Stimulated activated CD8-positive, alpha-beta memory T cell treated with anti-CD3 and anti-CD28 coated beads, Interleukin-12 subunit alpha, Interleukin-12 subunit beta, amount 100 ng/mL, for 4 hours (primary cell): ENCODE measurements at places on chromosomes 3 and 15.

GRCh38 chr3:13046569-13047274 lies 26.5 kb downstream of the IQSEC1 start:
- DNase-seq: no peak

DNA sequence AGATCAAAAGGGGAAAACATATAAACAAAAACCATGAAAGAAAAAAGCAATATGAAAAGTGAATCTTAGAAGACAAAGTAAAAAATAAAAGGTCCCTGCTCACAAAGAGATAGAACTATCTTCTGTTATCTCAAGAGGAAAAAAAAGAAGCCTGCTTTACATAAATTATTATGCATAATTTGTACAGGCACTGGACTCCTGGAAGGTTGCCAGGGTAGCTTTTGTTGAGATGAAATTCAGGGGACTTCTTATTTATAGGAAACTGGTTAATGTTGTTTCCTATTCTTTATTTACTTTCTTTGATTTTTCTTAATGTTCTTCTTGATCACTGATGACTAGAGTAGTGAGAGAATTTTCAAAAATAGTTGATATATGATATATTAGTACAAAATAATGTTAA lies 66.9 kb downstream of the PPM1L start:
- DNase-seq: no peak

DNA sequence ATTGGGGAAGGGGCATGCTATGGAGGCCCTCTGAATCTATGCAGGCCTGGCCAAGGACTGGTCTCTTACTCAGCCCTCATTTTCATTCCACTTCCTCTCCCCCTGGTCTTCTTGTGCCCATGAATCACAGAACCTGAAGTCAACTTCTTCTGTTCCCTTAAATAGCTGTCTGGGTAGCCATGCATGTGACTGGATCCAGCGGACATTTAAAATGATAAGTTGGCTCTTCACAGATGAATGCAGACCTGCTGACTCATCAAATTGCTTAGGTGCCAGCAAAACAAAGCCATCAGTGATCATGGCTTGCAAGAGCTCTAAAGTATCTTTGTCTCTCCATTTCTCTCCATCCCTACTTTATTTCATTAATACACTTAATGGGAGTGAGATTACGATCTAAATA lies 90.1 kb upstream of the CADPS start:
- DNase-seq: no peak

DNA sequence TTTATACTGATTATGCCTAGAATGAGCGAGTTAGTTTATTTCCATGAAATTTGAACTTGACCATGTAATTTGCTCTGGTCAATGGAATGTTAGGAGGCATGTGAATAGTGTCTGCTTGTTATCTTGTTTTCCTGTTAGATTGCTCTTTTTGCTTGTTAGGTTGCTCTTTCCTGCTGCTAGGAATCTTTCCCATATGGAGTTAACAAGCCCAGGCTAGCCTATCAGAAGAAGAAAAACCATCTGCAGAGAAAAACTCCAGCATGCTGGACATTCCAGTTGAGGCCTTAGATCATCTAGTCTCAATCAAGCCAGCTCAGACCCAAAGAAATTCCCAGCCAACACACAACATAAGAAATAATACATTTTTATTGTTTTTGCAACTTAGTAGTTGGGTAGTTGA lies 470.2 kb upstream of the AGTR1 start:
- no peak for DNase-seq

- DNase-seq: no peak
These were observed 4.8 kb upstream of the EPHB3 start for GRCh38 chr3:184556582-184557347.

DNA sequence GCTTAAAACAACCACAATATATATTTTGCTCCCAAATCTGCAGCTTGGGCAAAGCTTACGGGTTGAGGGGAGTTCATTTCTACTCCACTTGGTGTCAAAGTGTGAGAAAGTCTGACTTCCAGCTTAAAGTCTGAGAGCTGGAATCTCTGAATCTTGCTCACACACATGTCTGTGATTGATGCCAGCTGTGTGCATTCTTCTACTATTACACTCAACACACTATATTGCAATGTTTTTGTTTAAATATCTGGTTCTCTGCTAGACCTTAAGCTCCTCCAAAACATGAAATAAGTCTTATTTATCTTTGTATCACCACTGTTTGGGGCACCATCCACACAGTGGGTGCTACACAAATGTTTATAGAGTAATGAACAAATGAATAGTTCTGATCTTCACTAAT lies 36.7 kb upstream of the SECISBP2L start:
- no peak for DNase-seq

GRCh38 chr3:115790759-115791158 lies 167.4 kb downstream of the GAP43 start:
- peak; percentile 27 for DNase-seq

GRCh38 chr3:142152384-142152783 lies 3.0 kb upstream of the TFDP2 start:
- DNase-seq: no peak

DNA sequence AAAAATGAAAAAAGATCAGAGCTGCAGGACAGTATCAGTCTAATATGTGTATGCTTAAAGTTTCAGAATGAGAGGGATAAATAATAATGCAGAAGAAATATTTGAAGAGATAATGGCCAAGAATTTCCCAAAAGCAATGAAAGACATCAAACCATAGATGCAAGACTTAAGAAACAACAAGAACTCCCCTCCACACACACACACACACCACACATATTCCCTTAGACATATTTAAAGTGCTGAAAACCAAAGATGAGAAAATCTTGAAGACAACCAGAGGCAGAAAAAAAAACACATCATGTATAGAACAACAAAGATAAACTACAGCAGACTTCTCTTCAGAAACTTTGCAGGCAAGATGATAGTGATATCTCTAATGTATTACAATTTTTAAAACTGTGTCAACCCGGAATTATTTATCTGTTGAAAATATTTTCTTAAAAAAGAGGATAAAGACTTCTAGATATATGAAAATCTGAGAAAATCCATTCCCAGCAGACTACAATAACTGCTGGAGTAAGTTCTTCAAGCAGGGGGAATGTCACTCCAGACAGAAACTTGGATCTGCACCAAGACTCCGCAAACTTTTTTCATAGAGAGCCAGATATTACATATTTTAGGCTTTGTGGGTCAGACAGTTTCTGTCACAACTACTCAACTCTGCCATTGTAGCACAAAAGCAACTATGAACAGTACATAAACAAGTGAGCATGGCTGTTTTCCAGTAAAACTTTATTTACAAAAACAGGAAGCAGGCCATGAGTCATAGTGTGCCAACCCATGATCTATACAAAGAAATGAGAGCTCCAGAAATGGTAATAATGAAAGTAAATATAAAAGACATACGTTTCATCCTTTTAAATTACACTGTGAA lies 223.4 kb upstream of the CGNL1 start:
- DNase-seq: no peak

DNA sequence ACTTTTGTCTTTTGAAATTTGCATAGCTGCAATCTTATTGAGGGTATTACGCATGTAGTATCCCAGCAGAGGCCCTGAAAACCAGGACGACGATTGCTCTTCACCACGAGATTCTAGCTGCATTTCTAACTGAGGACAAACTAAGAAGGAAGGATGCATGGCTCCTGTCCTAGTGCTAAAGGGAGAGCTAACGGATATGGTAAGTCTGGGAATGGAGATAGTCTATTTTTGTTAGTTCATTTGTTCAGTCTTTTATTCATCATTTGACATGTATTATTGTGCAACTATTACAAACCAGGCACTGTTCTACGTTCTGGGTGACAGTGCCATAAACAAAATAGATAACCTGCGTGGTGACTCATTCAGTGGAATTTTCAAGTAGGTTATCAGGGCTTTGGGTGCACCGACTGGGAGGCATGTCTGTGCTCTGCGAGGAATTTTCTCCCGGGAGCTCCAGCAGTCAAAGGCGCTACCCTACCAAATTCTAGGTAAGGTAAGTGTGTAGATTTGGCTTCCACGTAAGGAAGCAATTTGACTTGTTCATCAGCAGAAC lies 51.9 kb upstream of the ETV5 start:
- no peak for DNase-seq

- DNase-seq: no peak
These were observed 2.2 kb downstream of the FOXB1 start for GRCh38 chr15:60006203-60006862.

DNA sequence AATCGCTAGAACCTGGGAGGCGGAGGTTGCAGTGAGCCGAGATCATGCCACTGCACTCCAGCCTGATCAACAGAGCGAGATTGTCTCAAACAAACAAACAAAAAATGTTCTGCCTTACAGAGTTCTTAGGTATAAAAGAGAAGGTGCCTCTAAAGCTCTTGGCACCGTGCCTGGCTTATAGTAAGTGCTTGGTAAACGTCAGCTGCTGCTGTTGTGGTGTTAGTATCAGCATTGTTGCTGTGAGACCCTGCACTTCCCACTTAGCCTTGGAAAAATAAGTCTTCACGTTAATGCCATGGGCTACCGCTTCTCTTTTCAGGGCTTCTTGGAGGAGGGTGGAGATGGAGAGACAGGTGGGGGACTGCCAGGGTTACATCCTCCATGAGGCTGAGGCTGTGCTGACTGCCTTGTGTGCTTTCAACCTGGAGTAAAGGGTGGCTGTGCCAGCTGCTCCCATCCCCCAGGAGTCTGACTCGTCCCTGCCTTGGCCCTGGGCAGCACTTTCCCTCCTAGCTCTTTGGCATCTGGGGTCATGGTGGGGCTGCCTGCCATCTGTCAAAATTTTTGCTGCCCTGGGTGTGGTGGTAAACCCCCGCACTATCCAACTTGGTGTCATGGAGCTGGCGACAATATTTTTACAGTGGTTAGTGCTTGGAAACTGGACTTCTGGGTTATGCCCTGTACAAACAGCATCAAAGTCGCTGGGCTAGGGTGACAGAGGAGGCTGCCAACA lies 17.8 kb downstream of the FLNB start:
- DNase-seq: no peak

DNA sequence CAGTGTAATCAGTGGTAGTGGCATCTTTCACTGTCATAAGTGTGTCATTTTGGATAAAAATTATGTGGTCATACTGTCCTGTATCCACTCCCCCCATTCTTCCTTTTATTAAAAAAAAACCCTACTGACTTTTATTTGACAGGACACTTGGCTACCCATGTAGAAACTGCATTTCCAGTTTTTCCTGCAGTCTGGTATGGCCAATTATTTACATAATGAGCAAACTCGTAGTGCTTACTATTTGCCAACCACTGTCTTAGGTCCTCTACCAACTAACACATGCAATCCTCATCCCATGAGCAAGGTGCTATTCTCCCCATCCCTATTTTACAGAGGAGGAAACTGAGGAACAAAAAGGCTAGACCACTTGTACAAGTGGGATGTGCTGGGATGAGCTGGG lies 129.1 kb downstream of the MECOM start:
- no peak for DNase-seq

DNA sequence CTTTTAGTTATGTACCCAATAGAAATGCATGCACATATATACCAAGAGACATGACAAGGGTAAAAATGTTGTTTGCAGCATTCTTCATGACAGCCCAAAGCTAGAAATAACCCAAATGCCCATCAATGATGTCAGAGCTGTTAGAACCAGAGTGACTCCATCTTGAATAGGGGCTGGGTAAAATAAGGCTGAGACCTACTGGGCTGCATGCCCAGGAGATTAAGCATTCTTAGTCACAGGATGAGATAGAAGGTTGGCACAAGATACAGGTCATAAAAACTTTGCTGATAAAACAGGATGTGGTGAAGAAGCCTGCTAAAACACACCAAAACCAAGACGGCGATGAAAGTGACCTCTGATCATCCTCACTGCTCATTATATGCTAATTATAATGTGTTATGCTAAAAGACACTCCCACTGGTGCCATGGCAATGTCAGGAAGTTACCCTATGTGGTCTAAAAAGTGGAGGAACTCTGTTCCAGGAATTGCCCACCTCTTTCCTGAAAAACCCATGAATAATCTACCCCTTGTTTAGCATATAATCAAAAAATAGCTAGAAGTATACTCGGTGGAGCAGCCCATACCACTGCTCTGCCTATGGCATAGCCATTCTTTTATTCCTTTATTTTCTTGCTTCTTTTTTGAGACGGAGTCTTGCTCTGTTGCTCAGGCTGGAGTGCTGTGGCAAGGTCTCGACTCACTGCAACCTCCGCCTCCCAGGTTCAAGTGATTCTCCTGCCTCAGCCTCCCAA lies 32.9 kb downstream of the ZBTB11 start:
- no peak for DNase-seq

- no peak for DNase-seq
These were observed 176.1 kb upstream of the THBS1 start for GRCh38 chr15:39404767-39405181.

GRCh38 chr15:81809543-81809942 lies 236.3 kb downstream of the MEX3B start:
- DNase-seq: no peak

DNA sequence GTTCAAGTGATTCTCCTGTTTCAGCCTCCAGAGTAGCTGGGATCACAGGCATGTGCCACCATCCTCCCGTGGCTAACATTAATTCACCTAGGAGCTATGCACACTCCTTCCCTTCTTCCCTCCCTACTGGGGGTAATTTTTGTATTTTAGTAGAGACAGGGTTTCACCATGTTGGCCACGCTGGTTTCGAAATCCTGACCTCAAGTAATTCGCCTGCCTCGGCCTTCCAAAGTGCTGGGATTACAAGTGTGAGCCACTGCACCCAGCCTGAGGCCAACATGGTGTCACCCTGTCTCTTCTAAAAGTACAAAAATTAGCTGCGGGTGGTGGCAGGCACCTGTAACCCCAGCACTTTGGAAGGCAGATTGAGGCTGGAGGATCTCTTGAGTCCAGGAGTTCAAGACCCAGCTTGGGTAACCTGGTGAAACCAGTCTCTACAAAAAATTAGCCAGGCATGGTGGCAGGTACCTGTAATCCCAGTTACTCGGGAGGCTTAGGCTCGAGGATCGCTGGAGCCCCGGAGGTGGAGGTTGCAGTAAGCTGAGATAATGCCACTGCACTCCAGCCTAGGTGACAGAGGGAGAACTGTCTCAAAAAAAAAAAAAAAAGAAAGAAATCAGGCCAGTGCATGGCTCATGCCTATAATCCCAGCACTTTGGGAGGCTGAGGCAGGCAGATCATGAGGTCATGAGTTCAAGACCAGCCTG lies 6.1 kb downstream of the RNU5B-1 start:
- DNase-seq: no peak

DNA sequence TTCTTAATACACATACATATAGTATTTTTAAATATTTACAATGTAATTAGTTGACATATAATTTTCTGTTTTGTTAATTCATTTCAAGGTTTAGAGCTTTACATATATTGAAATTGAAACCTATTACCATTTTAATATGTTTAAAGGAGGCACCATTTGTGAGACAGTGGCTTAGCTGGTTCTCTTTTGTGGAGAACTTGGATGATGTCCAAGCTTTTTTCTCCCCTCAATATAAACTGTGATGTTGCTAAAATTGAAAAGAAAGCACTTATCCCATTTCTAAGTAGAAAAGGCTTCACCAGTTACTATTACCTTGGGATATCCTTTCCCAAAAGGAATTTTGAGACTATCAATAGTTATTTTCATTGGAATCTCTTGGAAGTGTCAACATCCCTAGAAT lies 707.2 kb downstream of the NTRK3 start:
- no peak for DNase-seq

DNA sequence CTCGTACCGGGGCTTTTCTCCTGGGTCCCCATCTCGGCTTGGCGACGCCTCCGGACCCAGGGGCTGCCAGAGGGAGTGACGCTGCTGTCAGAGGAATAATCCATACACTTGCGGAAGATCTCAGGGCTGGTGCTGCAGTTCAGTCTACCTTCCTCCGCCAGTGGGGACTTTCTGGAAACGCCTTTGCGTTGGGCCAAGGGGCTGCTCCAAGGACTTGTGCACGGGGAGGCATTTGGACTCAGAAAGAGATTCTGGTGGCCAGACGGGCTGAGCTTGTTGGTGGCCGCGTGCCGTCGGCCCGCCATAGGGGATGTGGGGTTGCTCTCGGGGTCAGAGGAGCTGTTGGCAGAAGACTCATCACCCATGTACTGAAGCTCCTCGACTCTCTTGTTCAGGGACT lies 21.8 kb downstream of the LARP6 start:
- no peak for DNase-seq
